ENCODE measurements at places on chromosomes 11 and 22.

DNA sequence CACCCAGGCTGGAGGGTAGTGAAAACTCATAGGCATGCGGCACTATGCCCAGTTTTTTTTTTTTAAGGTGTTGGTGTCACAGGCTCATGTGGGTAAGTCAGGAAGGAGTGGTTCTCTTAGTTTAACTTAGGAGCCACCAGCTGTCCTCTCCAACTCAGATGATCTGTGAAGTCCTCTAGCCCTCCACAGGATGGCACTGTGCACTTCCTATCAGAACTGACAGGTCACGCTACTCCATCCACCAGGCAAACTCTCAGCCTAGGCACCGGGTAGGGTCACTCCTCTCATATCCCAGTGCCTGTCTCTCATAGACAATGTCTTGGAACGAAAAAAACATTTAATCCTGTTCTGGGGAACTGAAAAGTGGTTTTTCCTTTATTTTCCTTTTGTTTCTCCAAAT, 16.5 kb downstream of the NAP1L4 start:
- no peak for DNase-seq

GRCh38 chr11:132744771-132745170, 787.5 kb downstream of the OPCML start:
- no peak for DNase-seq

DNA sequence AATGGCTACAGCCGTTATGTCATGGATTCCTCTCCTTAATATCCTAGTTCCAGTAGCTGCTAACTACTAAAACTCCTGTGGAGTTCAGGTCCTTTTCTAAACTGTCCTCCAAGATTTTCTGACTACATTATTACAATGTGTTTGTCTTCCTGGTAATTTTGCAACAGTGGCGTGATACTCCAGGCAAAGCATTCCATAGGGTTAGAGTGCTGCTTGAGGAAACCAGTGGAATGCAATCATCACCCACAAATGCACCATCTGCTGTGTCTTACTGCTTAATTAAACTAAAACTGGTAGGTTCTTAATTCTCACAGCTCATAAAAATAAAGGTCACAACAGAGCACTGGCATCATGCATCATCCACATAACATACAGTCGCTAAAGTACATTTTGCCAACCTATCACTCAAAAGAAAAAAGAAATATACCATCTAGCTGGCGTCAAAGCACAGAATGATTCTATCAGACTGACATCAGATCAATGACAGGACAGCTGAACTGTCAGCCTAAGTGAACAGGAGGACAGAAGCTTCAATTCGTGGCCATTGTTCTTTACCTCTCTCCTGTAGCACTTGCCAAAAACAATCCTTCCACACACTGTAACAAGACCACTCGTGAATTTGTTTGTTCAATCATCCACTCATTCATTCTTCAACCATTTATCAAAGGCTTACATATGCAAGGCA, 182.5 kb downstream of the CADM1 start:
- no peak for DNase-seq

GRCh38 chr22:34769361-34769760, 296.6 kb upstream of the ISX start:
- no peak for DNase-seq
